ENCODE measurements at places on chromosomes 7 and 10.

DNA sequence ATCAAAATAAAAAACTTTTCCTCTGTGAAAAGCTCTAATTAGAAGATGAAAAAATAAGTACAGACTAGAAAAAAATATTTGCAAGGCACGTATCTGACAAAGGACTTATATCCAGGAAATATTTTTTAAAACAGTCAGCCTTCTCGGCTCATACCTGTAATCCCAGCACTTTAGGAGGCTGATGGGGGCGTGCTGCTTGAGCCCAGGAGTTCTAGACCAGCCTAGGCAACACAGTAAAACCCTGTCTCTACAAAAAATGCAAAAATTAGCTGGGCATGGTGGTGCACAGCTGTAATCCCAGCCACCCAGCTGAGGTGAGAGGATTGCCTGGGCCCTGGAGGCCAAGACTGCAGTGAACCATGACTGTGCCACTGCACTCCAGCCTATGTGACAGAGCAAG, 542.8 kb downstream of the PARD3 start:
- DNase-seq: no peak

DNA sequence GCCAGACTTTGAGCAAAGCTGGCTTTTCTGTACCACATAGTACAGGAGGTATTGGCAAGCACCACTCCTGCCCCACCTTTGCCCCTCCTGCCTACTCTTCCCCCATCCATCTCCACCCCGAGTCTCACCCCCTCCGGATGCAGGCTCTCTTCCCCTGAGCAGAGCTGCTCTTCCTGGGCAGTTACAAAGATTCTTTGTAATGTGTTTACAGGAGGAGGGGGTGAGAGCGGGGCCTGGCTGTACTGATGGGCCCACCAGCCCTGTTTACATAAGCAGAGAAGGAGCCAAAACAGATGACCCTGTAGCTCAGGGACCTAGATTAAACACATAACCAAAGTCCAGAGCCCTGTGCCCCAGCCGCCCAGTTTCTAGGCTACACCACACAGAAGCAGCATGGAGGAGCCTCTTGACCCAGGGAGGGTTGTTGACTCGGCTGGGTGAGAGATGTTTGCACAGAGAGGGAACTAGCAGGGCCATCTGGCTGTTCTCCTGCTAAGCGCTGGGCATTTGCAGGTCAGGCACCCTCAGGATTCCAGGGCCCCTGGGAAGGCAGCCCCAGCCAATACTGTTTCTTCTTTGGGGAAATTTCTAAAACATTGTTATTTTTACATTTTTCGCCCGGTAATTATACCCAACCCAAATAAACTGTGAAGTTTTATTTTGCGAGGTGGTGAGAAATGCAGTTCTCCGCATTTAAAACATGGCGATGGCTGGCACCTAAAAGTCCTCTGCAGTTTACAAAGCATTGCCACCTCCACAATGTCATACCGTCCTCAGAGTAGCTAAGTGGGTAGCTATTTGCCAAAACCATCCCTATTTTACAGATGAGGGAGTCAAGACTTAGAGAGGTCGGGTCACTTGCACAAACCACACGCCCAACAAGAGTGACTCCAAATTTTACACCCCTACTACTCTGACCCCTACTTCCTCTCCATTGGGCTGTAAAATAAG, 11.4 kb upstream of the ZKSCAN1 start:
- peak; percentile 91 for DNase-seq

DNA sequence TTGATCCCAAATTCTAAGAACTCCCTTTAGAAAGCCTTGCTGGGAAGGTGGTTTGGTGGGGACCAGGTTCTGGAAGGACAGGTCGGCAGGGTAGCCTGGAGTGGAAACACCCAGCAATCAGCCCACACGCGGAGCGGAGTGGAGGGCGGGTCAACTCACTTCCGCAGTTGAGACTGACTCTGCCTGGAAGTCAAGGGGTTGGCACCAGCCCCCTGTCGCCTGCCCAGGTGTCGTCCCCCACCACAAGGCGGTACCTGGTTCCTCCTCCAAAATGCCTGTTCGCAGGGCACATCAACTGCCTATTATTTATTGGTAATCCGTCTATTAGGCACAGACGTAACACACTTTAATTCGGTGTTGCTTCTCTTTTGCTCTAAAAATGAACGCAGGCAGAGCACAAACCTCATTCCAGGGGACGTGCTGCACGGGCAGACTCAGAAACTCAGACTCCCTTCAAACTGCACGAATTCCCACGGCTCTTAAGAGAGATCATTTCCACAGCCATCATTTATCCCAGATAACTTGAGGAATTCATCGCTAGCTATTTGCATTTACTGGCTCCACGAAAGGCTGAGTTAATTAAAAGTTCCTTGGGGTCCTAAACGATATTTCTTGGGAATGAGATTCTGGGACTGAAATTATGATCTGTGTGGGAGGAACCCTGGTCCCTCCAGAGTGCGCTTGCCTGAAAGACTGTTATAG, 248.2 kb upstream of the PPP2R2D start:
- DNase-seq: no peak

- no peak for DNase-seq
Observed at GRCh38 chr10:65818990-65819389, 1106.8 kb upstream of the LRRTM3 start.

- DNase-seq: no peak
Observed at GRCh38 chr10:61803269-61803668, 98.2 kb upstream of the ARID5B start.

DNA sequence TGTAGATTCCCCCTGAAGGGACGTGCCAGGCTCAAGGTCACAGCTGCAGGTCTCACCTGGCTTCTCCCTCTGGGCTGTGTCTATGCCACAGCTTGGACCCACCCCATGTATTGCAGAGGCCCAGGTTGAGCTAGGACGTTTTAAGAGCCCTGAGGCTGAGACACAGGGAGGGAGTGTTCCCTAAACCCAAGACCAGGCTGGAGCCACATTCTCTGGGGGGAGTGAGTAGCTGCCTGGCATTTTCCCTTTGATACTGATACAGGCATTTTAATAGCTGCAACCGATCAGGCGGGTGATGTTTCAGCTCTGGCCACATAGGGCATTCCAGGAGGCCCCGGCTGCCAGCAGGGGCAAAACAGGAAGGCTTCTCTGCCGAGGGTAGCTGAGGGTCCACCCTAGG, 13.4 kb downstream of the COL13A1 start:
- DNase-seq: no peak
